ENCODE measurements at places on chromosomes 6 and 20. TPM values are rescaled to one million over a fixed set of nuclear protein-coding genes. Genes with fewer than 3 reads are reported as not detected.

Gene TRIM10
- 0.36 TPM for total RNA-seq

Gene MRAP2
- 15.8 TPM for total RNA-seq

Gene AVP
- total RNA-seq, result not detected

Gene PCSK2
- total RNA-seq, result 24.1 TPM

Gene SLC13A3
- 9.8 TPM for total RNA-seq

Gene EBF4
- total RNA-seq, result 6.2 TPM

Gene CGAS
- total RNA-seq, result 3.9 TPM

GRCh38 chr20:61426352-61426751 lies 174.3 kb downstream of the CDH4 start:
- no peak for DNase-seq

DNA sequence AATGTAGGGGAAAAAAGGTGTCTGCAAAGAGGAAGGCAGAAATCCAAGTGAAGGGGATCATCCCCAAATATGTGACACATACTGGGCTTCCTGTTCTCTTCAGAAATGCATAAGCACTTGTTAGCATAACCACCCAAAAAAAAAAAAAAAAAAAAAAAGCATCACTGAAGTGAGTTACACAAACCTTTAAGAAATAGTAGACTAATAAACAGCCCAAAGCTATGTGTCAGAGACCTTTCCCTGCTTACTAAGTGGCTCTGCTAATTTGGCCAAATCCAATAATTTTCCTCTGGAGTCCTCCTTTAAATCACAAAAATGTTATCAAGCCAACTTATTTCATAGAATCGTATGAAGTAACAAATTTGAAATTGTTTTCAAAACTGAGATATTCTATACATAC lies 7.5 kb upstream of the DST start:
- no peak for DNase-seq

- DNase-seq, result no peak
Observed at GRCh38 chr6:2909718-2910117, 6.6 kb upstream of the SERPINB9 start.

DNA sequence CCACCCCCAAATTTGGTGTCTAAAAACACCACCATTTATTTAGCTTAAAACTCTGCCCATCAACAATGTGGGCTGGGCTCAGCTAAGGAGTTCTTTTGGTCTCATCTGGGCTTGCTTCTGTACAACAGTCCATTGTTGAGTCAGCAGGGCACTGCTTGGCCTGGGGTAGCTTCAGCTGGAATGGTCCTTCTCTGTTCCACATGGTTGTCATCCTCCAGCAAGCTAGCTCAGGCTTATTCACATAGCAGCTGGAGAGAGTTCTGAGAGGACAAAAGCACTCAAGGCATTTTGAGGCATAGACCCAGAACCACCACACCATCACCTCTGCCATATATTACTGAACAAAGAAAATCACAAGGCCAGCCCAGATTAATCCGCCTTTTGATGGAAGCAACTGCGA lies 95.6 kb upstream of the ISM1 start:
- no peak for DNase-seq

DNA sequence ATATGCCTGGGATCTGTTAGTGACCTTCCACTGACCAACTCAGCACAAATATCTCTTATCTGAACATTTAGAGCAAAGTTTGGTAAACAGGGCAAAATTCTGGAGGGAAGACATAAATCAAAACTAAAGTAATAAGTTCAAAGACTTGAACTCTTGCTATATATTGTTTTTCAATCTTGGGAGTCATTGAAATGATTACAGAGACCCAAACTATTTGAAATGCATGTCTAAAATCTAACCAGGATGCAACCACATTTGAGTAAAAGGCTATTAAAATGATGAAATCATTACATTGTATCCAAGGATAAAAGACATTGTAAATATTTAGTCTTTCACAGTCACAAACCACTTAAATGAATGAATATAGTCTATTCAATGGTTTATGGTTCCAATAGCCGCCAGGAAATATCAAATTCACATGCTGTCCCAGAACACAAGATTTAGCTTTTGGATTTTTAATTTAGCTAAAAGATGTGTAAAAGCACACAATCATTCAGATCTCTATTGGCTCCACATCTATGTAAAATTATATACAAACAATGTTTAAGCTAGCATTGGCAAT lies 256.6 kb upstream of the EPHA7 start:
- no peak for DNase-seq

All from cerebellum (tissue), 4 donors.